ENCODE measurements at places on chromosomes 5 and 9.

DNA sequence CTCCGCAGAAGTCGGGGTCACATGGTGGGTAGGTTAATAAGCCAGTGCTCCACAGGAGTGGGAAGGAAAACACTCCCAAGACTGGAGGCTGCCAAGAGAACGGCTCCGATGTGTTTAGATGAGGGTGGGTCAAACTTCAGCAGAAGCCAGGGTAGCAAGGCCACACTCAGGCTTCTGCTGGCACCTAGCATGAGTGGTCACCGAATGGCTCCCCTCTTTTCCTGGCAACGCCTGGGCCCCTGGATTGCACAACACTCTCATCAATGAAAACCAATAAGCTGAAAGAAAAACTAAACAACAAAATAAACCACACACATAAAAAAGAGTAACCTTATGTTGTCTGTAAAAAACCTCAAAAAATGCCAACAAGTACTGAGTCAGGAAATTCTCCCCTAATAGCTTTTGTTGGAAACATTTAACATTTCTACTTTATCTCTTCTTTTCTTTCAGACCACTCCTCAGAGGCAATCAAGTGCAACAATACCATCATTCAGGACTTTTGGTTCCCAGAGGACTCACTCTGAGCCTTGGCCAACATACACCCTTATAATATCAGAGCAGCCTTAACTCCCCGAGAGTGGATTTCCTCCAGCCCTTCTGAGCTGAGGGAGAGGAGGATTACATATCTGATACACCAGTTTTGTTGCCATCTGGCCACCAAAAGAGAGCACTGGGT, 279.9 kb downstream of the ENC1 start:
- no peak for DNase-seq

GRCh38 chr5:120507800-120508463, 43.8 kb downstream of the PRR16 start:
- DNase-seq = no peak

DNA sequence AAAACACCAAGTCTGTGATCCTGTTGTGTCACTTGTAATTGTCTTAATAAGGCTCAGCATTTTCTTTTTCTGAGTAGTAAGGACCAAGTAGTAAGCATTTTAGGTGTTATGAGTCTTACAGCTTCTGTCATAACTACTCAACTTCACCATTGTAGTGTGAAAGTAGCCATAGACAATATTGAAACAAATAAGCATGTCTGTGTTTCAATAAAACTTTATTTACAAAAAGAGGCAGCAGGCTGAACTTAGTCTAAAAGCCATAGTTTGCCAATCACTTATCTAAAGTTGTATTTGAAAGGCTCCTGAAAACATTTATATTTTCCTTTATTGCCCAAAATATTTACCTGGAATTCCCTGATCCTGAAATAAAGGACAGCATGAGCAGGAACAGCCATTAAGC, 796.1 kb downstream of the CDH12 start:
- no peak for DNase-seq

GRCh38 chr5:40321514-40321913, 358.2 kb upstream of the PTGER4 start:
- no peak for DNase-seq

- no peak for DNase-seq
These were observed 10.4 kb upstream of the F2R start for GRCh38 chr5:76705574-76705973.

- no peak for DNase-seq
These were observed 34.4 kb downstream of the CFAP90 start for GRCh38 chr5:7816535-7816901.

DNA sequence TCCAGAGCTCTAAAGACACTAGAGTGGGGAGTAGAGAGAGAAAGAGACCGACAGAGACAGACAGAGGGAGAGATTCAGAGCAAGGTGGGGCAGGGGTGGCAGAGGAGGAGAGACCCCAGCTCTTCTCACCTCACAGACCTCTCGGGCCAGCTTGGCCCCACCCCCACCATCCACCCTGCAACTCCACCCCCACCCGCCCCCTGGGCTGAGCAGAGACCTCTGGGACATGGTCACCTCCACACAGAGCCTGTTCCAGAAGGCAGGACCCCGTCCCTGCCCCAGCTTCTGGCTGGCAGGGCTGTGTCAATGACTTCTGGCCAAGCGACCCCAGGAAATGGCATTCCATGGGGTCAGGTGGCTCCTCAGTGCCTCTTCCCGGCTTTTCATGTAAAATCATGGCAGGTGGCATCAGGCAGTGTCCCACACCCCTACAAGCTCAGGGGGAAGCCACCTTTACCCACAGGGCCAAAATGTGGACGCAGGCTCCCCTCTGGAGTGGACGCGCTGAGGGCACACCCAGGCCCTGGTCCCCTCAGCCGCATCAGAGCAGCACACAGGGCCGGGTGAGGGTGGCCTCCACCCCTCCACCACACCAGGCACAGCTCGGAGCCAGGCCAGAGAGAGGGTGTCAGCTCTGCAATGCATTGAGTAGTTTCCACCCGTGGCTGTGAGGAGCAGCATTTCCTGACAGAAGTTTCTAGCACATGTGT, 131.2 kb upstream of the LPCAT1 start:
- DNase-seq = no peak

- no peak for DNase-seq
These were observed 158.1 kb upstream of the HMHB1 start for GRCh38 chr5:143653766-143654282.

GRCh38 chr5:59055745-59056448, 473.0 kb downstream of the RAB3C start:
- DNase-seq = no peak

GRCh38 chr5:40385544-40385943, 294.2 kb upstream of the PTGER4 start:
- no peak for DNase-seq

GRCh38 chr5:6387970-6388369, 9.6 kb upstream of the MED10 start:
- DNase-seq = no peak

DNA sequence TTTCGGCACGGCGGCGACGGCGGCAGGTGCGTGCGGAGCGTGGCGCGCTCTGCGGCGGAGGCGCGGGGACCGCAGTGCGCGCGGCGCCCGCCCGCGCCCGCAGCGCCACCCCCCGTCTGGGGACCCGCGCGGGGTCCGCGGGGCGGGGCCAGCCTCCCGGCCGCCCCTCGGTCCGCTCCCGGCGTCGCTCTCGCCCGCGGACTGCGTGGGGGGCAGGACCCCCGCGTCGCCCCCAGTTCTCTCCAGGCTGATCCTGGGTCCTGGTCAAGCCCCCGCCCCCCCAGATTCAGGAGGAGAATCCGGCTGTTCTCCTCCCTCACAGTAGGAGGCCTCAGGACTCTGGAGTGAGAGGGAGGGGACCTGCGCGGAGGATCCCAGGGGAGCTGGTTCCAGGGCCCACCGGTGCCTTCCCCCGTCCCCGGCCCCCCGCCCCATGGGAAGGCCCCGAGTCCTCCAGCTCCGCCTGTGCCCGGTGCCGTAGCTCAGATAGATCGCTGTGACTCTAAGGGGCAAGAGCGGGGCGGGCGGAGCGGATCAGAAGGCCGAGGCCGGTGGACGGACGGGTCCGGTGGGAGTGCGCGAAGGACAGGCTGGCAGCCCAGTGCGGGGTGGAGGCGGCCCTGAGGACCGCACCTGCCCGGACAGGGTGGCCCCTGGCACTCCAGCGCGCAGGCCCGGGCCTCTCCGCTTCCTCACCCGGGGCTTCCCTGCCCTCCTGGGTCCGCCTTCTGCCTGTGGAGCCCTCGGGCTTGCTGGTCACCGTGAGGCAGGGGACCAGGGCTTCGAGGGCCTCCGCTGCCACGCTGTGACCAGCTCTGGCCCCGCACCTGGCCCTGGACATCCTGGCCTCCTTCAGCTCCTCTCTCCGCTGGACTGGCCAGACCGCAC, at the start of gene RNF208:
RNF208 (minus strand) TSS at position 51 of the 888 bp plus-strand sequence. CDS start 1,028 bp downstream, outside the sequence.
- DNase-seq = no peak

DNA sequence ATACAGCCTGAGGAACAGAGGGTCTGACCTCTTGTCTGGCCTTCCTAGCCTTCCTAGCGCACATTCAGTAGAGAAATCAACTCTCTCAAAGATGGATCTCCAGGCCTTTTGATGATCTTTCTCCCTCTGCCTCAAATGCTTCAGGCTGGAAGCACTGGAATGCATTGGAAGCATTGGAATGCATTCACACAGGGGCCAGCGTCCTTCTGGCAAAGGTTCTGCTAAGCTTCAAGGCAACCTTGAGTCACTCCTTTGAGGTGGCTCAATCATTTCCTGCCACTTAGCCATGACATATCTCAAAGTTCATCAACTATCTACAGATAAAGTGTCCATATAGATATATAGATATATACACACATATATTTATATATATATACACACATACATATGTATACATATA, 42.9 kb downstream of the OR2K2 start:
- DNase-seq = peak; percentile 36

DNA sequence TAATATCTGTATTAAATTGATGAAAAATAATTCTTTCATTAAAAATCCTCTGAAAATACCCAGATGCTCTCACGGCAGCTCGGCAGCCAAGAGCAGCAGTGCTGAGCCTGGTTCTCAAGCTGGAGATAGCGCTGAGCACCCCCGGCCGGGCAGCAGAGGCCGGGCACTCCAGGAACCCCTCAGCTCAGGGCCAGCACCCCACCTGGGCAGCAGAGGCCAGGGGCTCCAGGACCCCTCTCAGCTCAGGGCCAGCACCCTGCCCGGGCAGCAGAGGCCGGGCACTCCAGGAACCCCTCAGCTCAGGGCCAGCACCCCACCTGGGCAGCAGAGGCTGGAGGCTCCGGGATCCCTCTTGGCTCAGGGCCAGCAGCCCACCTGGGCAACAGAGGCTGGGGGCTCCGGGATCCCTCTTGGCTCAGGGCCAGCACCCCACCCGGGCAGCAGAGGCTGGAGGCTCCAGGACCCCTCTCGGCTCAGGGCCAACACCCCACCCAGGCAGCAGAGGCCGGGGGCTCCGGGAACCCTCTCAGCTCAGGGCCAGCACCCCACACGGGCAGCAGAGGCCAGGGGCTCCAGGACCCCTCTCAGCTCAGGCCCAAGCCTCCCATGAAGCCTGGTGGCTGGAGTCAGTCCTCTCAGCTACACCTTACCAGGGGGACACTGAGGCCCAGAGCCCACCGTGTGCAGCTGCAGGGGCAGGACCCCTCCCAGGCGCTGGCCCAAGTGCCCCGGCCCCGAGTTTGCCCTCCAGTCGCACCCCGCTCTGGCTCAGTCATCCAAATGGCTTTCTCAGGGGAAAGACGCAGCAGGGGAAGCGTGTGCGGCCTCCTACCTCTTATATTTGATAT, 21.7 kb downstream of the CLPTM1L start:
- DNase-seq = no peak

- DNase-seq = no peak
These were observed 422.6 kb downstream of the MAN2A1 start for GRCh38 chr5:110112348-110112747.

GRCh38 chr9:136826188-136826541, 16.1 kb upstream of the AJM1 start:
- DNase-seq = no peak

GRCh38 chr9:119091074-119091473, 278.2 kb downstream of the BRINP1 start:
- DNase-seq = no peak

DNA sequence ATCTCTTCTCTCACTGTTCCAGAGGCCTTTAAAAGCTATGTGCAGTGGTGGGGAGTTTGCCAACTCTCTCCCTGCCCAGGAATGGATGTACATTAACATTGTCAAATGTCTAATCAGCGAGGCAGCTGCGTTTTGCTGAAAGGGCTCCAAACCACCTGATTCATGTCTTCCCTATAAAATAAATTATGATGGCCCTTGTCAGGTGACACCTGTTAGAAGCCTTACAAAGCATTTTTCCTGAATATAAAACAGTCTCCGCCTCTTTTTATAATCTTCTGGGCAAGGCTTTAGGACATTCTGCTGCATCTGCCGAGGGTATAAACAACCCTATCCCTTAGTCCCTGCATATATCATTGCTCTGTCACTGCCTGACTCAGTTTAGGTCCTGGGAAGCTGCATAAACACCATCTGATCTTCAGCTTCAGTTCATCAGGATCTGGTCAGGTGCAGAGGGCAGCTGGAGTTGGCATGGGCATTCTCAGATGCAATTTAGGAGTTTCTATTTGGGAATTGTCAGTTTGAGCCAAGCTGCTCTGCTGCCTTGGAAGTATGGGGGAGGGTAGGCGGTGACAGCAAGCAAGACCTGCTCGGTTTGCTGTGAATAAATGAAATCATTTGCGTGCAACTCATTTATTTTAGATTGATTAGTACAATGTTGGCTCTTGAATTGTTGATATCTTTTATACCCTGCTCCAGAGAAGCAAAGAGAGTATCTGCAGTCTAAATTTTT, 103.5 kb downstream of the ACER2 start:
- DNase-seq = no peak

DNA sequence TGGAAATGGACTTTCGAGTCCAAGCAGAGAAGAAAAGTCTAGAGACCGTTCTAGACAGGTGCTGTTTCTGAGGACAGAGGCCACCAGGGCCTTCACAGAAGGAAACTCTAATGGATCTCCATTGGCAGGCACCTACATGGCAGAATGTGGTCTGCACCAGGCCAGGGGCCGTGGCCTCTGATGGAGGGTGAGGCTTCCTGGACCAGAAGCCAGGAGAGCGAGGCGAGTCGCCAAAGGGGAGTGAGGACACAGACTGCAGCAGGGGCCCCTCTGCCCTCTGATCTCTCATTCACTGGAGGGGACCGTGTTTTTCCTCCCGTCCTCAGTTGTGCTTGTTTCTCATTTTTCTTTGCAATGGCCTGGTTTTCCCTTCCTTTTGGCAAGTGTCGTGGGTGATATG, 41.1 kb downstream of the ALG2 start:
- DNase-seq = no peak

DNA sequence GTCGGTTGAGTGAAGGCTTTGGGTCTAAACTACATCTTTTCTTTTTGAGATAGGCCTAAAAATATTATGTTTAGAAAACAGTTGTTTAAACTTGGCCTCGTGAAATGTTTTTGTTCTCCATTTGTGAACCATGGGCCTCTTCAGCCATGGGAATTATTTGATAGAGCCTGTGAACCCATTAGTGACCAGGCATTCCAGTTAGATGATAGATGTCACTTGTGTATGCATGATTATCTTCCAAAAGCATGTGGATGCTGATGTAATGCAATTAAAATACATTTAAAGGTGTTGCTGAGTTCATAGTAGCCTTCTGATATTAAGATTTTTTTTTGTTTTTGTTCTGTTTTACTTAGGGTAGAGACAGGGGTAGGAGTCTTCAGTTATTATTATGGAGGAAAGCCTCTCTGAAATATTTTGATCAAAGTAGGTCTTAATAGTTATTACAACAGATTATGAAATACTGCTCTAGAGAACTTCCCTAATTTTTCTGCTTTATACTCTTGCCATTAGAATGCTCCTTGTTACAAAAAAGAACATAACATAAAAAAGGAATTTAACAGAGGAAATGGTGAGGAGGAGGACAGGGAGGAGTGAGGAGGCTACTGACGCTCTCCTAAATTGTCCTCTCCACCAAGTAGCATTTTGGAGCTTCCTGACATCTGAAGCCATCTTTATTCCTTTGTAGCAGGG, 32.9 kb downstream of the CPEB4 start:
- no peak for DNase-seq

GRCh38 chr5:91111473-91112238, 271.5 kb downstream of the ARRDC3 start:
- no peak for DNase-seq

DNA sequence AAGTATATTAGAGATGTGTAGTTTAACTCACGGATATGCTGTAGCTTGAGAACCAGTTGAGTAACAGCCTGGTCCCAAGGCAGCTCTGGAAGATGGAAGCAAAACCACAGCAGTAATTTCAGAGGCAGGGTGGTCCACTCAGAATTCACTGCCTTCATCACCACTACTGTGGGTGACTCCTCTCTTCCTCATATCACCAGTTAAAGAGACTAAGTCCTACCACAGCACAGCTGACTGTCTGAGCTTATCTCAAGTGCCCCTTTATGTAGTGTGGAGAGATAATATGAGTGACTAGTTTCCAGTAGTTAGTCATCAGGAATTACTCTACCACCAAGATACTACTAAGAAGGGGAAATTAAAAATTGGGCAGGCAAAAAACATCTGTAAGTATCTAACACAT, 1571.2 kb upstream of the C9orf72 start:
- DNase-seq = peak; percentile 1

All from T1000 (cell line).